NCI-H1694 (cell line): ENCODE measurements at places on chromosomes 13 and 19.
A peak's percentile ranks its signal among the peaks of the same experiment; 100 is the strongest.

DNA sequence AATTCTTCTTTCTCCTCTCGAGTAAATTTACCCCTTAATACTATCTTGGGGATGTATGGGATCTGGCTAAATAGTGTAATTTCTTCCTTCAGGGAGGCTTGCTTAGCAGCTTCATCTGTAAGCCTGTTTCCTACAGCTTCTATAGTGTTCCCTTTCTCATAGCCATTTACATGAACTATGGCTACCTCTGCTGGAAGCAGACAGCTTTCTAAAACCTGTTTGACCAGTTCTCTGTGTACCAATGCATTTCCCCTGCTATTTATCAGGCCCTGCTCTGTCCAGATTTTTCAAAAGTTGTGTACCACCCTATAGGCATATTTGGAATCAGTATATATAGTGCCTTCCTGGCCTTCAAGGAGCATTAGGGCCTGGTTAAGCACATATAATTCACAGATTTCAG is 113.6 kb upstream of the PCDH9 start:
- DNase-seq = no peak

GRCh38 chr13:95485518-95486144 is 66.9 kb upstream of the CLDN10 start:
- DNase-seq = no peak

GRCh38 chr19:8212212-8212611 is 3.0 kb downstream of the CERS4 start:
- DNase-seq = no peak

DNA sequence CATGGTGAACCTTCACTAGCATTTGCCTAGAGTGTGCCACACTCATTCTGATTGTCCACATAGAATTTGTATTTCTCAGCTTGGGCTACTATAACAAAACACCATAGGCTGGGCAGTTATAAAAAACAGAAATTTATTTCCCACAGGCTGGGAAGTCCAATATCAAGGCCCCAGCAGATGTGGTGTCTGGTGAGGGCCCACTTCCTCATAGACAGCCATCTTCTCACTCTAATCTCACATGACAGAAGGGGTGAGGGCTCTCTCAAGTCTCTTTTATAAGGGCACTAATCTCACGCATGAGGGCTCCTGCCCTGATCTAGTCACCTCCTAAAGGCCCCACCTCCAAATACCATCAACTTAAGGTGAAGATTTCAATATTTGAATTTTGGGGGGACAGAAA is 53.6 kb downstream of the LRRC63 start:
- no peak for DNase-seq

DNA sequence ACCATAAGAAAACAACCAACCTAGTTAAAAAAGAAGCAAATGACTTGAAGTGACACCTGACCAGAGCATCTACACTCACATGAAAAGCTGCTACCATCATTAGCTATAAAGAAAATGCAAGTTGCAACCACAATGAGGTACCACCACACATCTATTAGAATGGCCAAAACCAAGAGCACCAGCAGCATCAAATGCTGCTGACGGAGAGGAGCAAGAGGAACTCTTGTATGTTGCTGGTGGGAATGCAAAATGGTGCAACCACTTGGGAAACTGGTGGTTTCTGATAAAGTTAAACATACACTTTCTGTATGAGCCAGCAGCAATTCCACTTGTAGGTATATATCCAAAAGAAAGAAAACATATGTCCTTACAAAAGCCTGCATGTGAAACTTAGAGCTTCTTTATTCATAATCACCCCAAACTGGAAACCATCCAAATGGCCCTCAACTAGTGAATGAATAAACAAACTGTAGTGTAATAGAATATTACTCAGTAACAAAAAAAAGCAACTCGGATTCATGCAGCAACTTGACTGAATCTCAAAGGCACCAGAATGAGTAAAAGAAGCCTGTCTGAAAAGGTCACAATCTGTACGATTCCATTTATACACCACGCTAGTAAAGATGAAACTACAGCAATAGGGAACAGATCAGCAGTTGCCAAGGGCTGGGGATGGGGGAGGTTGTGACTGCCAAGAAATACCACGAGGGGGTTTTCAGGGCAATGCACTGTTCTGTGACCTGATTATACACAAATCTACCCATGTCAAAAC is 60.9 kb upstream of the RANBP3 start:
- DNase-seq = no peak

- no peak for DNase-seq
These were observed 1.4 kb downstream of the PARP4 start for GRCh38 chr13:24511019-24511815.

DNA sequence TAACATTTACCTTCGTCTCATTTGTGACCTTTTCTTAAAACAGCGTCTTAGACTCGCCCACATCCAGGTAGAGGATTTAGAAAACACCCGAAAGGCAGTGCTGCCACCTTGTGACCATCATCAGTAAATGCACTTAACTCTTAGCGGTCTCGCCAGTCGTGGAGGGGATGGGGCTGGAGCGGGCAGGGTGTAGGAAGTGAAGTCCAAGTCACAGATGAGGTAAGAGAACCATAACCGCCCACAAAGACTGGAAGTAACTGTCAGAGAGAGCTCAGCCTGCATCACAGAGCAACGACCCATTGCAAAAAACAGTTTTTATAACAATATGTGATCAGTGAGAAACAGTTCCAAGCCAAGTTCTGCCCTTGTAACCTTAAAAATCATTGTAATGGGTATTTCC is 10.7 kb upstream of the CEACAM3 start:
- peak; percentile 16 for DNase-seq

DNA sequence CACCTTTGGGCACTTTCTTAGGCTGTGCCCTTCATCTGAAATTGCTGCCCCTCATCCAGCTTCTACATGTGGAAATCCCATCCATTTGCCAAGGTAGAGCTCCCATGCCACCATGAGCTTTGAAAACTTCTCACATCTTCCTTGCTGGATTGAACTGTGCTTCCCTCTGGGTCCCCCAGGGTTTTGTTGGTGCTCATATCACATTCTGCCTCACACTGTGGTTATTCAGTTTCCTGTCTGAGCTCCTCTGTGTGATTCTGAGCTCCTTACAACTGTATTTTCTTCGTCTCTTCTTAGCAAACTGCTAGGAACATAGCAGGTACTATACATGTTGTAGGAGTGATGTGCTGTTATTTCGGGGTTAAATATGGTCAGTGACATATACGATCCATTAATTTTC is 74.9 kb upstream of the KL start:
- no peak for DNase-seq

GRCh38 chr13:47109028-47109427 is 212.2 kb upstream of the HTR2A start:
- no peak for DNase-seq

GRCh38 chr19:38183251-38183897 is 40.6 kb downstream of the DPF1 start:
- no peak for DNase-seq

GRCh38 chr19:18609717-18610051 is 3.0 kb upstream of the TMEM59L start:
- DNase-seq = no peak

GRCh38 chr19:34274827-34275625 is 20.7 kb downstream of the GARRE1 start:
- no peak for DNase-seq

DNA sequence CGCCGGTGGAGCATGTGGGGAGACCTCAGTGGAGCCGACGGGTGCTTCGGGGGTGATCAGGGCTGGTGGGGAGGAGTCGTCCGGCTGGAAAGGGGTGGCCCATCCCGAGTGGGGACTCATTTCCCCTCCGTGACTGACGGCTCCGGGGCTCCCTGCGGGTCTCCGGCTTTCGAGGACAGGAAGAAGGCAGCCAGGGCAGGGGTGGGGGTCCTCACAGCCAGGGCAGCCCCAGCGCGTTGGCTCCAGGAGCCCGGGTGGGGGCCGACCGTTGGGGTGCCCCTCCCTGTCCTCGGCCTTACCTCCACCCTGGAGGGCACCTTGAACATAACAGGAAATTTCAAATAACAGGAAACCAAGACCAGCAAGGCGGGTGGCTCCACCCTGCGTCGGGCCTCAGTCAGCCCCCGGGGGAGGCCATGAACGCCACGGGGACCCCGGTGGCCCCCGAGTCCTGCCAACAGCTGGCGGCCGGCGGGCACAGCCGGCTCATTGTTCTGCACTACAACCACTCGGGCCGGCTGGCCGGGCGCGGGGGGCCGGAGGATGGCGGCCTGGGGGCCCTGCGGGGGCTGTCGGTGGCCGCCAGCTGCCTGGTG is at the start of gene S1PR4:
TSS of gene S1PR4 (plus strand) at position 393 of the 596 bp plus-strand sequence. CDS start at position 417, 24 bp downstream.
- DNase-seq = no peak

GRCh38 chr19:3006075-3006767 is 22.9 kb downstream of the TLE2 start:
- DNase-seq = no peak
